ENCODE measurements at places on chromosomes 11 and 22.

GRCh38 chr11:64400102-64400501 lies 41.1 kb downstream of the RPS6KA4 start:
- DNase-seq = no peak

GRCh38 chr11:30045144-30045543 lies 28.3 kb upstream of the KCNA4 start:
- DNase-seq = no peak

DNA sequence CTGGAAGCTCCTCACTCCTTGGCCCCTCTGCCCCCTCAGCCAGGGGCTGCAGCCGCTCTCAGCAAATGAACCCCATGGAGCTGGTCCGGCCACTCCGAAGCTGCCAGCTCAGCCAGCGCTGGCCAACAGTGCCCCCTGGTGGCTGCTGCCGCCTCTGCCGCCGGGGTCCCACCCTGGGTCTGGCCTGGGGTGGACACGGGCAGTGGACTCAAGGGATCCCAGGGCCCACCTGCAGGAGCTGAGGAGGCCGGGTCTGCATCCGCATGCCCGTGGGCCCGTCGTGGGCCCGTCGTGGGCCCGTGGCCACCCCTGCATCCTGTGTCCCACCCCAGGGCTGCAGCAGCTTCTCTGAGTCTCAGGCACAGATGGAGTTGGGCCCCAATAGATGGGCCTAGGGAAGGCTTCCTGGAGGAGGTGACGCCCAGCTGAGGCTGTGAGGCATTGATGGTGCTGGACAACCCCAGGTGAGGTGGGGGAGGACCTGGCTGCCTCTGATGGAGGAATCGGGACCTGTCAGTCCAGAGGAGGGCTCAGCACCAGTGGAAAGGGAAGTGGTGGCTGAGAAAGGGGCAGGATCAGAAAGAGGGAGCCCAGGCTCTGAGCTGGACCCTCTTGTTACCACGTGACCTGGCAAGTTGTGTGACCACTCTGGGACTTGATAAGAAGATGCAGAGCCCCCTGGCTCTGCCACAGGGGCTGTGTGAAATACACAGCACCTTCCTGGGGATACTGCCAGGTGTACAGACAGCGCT lies 522.3 kb downstream of the BRD1 start:
- DNase-seq = no peak

- no peak for DNase-seq
These were observed 3.4 kb upstream of the NDUFC2 start for GRCh38 chr11:78083021-78083420.

DNA sequence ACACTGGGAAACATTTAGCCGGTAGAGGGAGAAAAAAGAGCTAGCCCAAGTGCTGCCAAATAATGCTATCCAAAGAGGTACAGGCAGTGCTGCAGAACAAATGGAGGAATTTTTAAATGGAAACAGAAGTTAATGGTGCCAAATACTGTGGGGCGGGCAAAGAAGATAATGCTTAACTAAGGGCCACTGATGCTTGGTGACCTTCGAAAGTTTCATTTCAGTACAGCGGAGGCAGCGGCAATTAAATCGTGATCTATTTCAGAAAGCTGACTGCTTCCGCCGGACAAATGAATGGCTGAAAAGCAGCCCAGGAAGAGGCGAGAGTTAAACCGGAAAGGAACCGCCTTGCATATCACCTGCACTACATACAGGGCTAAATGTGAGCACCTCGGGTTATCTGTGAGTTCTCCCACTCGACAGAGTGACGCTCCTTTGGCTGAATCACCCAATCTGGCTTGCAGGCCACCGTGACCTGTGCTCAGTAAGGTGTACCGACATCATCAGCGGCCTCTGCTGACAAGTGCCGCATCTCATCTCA lies 42.1 kb downstream of the CADM1 start:
- DNase-seq = no peak

- DNase-seq = no peak
These were observed 1.4 kb downstream of the UCP2 start for GRCh38 chr11:73981051-73981805.

GRCh38 chr11:70348191-70348590 lies 50.1 kb upstream of the CTTN start:
- no peak for DNase-seq

- peak; percentile 20 for DNase-seq
These were observed 27.3 kb downstream of the FAM118A start for GRCh38 chr22:45336971-45337431.

DNA sequence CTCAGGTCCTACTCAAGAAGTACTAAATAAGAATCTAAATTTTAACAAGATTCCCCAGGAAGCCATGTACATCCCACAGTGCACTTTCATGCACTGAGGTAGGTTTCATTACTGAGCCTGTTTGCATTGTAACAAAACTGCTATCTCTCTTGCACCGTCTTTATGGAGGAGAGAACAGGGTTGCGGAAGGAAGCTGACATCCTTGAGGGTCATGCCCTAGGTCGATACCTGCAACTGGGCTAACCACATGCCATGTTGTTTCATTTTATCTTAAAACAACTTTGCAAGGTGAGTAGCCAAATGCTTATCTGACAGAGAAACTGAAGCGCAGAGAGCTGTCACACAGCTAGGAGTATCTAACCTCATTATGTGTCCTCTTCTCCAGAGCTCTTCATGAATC lies 656.3 kb upstream of the TENM4 start:
- DNase-seq = no peak

- no peak for DNase-seq
These were observed 843.0 kb downstream of the METTL15 start for GRCh38 chr11:28951191-28951590.

DNA sequence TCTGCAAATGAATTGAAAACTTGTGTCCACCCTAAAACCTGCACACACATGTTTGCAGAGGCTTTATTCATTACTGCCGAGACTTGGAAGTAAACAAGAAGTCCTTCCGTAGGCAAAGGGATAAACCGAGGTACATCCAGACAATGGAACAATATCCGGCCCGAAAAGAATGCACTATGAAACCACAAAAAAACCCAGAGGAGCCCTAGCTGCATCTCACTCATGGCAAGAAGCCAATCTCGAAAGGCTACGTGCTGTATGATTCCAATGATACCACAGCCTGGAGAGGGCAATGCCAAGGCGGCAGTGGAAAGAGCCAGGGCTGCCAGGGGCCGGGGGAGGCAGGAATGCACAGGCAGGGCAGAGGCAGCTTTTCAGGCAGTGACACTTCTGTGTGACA lies 3.2 kb upstream of the MRPL23 start:
- no peak for DNase-seq

DNA sequence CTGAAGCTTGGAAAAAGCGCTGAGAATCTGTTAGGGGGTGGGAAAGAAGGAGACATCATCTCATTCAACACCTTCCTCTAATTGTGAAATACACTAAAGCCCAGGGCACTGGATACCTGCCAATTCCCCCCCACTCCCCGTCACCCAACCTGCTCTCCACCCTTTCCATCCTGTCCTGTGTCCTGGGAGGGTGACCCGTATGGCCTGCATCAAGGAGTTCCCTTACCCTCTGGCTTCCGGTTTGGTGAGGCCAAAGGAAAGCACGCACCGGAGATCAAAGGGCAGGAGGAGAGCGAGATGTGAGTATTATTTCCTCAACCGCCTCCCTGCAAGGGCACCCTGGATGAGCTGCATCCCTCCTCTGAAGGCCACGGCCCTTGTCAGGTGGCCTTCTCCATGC lies 65.0 kb upstream of the PTPRJ start:
- DNase-seq = no peak

All from NCI-H1092 (cell line).